Sigmoid colon (tissue), 7 donors: ENCODE measurements at places on chromosomes 3 and 15. TPM values are rescaled to one million over a fixed set of nuclear protein-coding genes. Genes with fewer than 3 reads are reported as not detected.

- DNase-seq = no peak
Observed at GRCh38 chr3:122014741-122015140, 7.3 kb downstream of the ILDR1 start.

The DGKG gene
- polyA plus RNA-seq = 0.74 TPM

DNA sequence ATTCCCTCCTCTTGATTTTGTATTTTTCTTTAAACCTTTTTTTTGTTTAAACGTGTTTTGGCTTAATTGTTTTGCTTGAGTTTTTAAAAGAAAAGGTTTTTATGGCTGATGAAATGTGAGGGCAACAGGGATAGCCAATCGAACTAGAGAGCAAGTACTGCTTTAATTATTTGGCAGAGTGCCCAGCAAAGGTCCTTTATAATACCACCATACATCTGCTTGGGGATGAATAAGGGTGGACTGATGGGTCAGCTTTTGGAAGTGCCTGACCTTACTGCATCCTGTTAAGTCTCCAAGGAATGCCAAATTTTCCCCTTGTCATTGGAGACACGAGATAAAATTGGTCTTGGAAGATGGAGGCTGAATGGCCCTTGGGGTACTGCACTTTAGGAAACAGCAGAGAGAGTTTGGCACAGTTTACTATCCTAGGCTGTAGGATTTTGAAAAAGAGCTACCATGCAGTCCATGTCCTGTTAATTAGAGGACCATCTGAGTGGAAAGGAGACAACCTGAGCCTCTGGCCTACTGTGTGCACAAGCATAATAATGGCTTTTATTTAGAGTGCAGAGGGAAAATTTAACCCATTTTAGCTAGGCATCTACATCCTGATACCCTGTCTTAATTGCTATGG is 19.8 kb upstream of the MTHFS start:
- DNase-seq = no peak

DNA sequence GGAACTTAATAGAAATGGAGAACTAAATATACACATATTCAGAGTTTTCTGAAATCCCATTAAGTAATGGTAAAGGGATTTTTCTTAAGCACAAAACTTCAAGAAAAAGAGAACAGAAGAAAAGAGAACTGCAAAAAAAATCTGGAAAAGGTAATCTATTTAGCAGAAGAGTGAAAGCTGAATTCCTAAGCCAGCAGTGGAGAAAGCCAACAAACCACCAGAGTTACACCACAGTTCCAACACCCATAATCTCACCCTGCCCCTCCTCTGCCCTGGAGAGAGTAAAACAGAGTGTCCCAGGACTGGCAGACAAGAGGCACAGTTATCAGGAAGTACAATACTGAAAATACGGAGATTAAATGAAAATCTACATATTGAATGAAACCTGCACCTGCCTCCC is 29.4 kb downstream of the TP53BP1 start:
- DNase-seq = no peak

The CGNL1 gene
- polyA plus RNA-seq = 0.69 TPM
